ENCODE measurements at places on chromosomes 2 and 18. TPM values are rescaled to one million over a fixed set of nuclear protein-coding genes. Genes with fewer than 3 reads are reported as not detected.

The MAPRE3 gene
- total RNA-seq = 21.6 TPM

The CYP27C1 gene
- 4.6 TPM for total RNA-seq

The OSBPL1A gene
- total RNA-seq = 80.8 TPM

The FAM228A gene
- 1.6 TPM for total RNA-seq

The KCTD1 gene
- total RNA-seq = 26.9 TPM

The MARCHF7 gene
- total RNA-seq = 284 TPM

All from camera-type eye (tissue), 1 donor.